ENCODE measurements at places on chromosomes 12 and 14. TPM values are rescaled to one million over a fixed set of nuclear protein-coding genes. Genes with fewer than 3 reads are reported as not detected.

- DNase-seq: no peak
These were observed 86.4 kb downstream of the DACT1 start for GRCh38 chr14:58724206-58724605.

DNA sequence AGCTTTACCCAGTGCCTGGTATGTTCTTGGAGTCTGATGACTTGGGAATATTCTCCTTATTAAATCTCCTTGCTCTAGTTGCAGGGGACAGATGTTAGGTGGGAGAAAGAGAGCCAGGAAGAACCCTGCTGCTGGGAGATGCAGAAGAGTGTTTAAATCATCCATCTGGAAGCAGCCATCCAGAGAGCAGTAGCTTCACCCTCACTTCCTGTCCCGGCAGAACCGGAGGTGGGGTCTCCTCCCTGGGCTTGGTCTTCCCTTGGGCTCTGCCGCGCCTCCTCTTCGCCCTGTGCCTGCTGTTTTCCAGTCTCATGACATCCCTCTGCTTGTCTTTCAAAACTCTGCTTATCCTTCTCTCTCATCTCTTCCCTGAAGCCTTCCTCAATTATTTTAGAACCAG lies 15.5 kb downstream of the B4GALNT3 start:
- DNase-seq: no peak

DNA sequence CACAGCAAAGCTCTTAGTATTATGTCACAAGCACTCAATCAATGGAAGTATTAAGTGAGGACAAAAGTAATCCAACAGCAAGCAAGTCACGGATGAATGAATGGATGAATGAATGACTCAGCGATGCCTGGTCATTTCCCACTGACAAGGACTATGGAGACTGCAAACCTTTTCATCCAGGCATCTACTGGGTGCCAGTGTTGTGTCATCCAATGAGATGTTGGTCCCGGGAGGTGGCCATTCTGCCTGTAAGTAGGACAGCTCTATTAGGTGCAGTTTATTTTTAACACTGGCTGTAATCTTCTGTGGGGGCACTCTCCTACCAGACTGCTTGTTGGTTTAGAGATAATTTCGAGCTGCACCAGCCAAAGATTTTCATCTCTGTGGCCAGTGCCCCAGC lies 39.4 kb downstream of the STAB2 start:
- DNase-seq: peak; percentile 77

DNA sequence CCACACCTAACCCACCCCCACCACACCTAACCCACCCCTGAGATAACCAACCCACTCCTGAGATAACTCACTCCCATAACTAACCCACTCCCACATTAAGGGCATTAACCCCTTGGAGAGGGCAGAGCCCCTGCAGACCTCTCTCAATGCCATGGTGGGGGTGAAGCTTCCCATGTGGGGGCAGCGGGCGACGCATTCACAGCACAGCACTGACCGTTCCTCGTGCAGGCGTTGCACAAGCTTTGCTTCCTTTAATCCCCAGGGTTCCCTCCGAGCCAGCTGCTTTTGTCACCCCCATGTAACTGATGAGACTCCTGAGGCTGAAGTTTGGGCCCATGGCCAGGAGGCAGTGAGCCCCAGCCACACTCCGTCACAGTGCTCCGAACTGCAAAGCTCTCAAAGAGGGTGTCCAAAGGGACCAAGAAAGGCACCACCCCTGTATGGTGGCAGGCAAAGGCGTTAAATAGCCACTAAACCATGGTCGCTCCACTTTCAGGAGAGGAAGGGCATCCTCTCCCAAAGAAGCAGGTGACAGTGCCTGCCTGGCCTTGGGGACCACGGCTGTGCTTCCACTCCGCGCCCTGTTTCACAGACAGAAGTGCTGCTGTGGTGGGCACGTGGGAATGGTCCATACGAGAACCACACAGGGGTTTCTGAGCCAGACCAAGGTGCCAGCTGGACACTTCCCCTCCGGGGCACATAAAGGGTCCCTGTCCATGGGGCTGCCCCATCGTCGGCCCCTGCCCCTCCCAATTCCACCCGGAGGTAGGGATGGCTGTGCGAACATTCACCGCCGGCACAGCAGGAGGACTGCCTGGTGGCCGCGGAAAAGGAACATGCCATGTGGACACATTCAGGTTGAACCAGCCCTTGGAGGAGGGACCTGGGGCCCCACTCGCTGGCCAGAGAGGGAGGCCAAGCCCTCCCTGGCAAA lies 28.3 kb downstream of the GALNT9 start:
- DNase-seq: peak; percentile 6

- no peak for DNase-seq
These were observed 917.7 kb downstream of the DIO2 start for GRCh38 chr14:79293482-79294177.

GRCh38 chr12:49020441-49020840 lies 1.9 kb upstream of the PRKAG1 start:
- peak; percentile 52 for DNase-seq

- DNase-seq: no peak
These were observed 13.9 kb downstream of the MFAP5 start for GRCh38 chr12:8648576-8649205.

- peak; percentile 11 for DNase-seq
These were observed 273.3 kb downstream of the ALG10 start for GRCh38 chr12:34295366-34296142.

DNA sequence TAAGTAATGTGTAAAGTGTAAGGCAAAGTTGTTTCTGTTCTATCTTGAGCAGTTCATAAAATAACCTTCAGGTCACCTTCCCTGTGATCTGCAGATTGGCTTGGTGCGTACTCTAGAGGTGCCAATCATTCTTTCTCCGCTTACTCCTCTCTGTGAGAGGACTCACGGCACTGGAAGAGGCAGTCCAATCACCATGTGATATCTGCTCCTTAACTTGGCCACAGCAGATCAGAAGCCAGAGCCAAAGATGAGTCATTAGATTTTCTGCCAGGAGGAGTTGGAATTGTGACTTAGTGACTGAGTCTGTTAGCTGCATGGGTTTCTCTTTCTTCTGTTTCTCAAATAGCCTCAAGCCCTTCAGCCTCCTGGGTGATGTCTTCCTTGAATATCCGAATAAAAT lies 165.5 kb downstream of the SLC41A2 start:
- no peak for DNase-seq

DNA sequence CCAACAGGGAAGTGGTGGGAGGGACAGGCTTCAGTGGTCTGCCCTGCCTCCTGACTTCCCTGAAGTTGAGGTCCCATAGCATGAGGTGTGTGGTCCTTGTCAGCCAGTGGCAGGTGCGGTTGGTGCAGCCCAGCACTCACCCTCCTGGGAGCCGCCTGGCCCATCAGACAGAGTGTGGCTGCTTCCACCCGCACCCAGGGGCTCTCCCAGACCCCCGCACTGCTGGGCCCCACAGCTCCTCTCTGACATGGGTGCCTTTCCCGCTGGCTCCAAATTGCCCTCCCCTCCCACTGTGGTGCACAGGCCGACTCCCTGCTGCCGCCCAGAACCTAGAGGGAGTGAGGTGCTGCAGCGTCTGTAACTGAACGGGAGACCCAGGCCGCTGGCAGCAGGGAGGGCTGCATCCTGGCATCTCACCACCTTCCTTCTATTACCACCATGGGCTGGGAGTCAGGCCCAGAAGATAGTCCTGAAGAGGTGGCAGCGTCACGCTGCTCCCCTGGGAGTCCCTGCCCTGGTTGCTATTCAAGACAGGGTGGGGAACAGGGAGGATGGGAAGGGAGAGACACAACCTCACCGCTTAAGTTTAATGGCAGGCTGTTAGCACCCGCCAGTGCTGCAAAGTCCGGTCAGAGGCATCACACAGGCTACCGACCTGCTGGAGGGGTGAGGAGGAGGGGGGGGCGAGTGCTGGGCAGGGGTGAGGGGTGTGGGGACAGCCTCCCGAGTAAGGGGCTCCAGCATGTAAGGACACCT lies 180.6 kb upstream of the PRMT8 start:
- DNase-seq: no peak

The NR2C1 gene
- polyA plus RNA-seq: 15.0 TPM

The TAS2R42 gene
- polyA plus RNA-seq: not detected

The IFT81 gene
- 8.7 TPM for polyA plus RNA-seq

The BIN2 gene
- polyA plus RNA-seq: 0.47 TPM

The SIX1 gene
- 37.7 TPM for polyA plus RNA-seq

Measured in psoas muscle (tissue), 8 donors.